ENCODE measurements at places on chromosomes 5 and 9.

DNA sequence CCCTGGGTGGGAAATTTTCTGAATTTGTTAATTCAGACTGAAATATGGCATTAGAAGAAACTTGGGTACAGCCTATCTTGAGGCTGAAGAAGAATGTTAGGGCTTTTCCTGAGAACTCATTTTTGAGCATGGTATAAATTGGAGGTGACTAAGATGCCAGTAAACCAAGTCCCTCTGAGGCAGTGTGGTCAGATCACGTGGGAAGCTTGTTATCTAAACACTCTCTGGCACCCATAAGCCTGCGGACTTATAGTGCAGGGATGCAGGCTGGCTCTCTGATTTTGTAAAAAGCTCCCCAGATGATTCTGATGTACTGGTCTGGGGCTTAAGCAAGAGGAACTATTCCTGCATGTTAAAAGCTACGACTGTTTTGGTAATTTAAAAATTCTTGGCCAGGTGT is 34.3 kb downstream of the MTMR12 start:
- peak; percentile 93 for DNase-seq

GRCh38 chr5:22938362-22938761 is 85.2 kb upstream of the CDH12 start:
- peak; percentile 1 for DNase-seq

DNA sequence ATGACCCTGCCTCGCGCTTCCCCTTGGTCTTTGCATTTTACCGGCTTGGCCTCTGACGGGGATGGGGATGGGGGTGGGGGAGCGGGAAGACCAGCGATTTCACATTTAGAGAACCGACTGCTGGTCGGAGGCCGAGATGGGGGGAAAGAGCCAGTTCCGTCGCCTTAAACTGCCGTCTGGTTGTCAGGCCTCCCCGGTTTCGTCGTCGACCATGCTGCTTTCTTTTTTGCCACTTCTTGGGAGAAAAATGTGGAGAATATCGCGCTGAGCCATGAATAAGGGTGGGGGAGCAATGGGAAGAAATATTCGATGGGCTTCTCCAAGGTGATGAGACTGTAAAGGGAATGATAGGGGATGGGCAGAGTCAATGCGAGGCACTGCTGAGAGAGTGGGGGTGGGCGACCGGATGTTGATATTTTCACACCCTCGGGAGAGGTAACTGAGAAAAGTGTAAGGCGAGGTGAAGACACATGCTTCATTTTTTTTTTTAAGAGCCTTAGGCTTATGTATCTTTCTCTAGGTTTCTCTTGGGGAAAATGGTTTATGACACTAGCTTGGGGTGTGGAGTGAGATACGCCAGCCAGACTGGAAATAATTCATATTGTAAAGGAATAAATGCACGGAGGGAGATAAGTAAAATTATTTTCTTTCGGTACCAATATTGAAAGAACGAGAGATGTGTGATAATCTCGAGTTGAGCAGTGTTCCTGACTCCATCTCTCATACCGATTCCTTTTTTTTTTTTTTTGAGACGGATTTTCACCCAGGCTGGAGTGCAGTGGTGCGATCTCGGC is 1.1 kb downstream of the KIF2A start:
- peak; percentile 48 for DNase-seq

- DNase-seq: no peak
Observed at GRCh38 chr9:99357575-99357974, 135.5 kb downstream of the SEC61B start.

GRCh38 chr5:32274548-32275395 is 38.0 kb downstream of the MTMR12 start:
- DNase-seq: peak; percentile 88

DNA sequence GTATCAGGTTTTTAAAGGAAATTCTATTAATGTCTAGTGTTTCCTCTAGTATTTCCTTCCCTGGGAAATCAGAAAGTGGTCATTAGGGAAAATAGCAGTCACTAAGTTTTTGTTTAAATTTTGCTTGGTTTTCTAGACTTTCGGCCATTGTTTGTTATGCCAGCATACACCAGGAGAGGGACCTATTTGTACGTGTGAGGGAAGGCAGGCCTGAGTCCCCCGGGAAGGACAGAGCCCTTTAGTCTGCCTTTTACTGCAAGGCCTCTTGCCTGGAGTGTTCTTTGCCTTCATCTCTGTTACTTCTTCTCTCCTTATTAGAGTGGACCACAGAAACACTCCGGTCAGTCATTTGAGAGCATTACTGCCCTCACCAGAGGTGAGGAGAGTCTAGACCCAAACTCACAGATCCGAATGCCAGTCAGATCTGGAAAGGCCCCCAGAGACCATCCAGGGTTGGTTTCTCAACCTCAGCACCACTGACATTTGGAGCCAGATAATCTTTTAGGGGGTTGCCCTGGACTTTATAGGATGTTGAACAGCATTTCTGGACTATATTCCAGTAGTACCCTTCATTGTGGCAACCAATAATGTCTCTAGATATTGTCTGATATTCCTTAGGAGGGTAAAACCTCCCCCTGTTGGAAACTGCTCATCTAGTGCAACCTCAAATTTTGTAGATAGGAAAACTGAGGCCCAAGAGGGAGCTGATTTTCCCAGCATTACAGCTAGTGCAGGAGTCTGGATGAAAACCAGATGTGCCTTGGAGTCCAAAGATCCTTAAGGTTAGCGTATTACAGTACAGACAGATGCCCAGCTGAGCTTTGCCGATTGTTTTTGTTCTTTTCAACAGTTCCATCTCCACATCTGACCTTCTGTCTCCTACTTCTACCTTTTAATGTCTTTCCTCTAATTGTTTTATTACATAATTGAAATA is 93.0 kb upstream of the NIPAL4 start:
- DNase-seq: peak; percentile 86

GRCh38 chr9:74496819-74497747 is at the start of gene RORB:
RORB (plus strand) TSS chr9:74497335; CDS start chr9:74497977, 642 bp downstream.
- DNase-seq: peak; percentile 63

- peak; percentile 98 for DNase-seq
Observed at GRCh38 chr5:72281764-72282499, 38.1 kb downstream of the MRPS27 start.

DNA sequence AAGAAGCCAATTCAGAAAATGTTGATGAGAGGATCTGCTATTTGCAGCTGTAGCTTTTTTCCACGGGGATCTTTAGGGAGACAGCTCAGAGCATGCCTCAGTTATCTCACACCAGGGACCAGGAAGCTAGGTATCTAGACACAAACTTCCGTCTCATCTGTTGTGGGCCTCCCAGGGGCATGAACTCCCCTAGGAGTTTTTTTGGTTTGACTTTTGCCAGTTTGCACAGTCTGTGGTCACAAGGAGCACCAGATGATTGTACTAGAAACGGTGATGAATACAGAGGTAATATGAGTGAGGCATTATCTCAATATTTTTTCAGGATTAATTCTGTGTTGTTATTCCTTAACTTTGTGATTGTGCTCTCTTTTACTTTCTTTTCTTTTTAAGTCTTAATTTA is 533.2 kb upstream of the SEMA6A start:
- no peak for DNase-seq

DNA sequence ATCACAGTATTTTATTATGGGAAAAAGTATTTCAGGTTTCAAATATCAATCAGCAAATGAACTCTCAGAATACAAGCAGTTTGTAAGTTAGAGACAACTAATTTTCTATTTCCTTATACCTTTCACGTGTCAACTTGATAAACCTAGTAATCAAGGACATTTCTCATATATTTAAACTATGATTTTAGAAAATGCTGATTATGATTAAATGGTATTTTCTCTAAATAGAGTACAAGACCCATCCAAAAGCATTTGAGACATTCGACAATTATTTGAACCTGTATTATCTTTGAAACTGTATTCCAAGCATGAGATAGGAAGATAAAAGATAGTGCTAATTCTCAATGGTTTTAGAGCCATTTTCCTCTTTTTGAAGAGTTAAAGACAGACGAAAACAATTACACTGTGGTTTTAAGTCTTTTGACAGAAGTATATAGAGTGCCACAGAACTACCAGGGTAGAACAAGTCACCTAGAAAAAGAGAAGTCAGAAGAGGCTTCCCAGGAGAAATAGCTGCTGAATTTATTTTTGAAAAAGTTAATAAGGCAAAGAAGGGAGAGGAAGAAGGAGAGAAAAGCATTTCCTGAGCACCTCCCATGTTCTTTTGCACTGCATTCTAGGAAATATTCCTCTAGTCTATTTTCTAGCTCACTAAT is 5.6 kb downstream of the MEIKIN start:
- DNase-seq: no peak

DNA sequence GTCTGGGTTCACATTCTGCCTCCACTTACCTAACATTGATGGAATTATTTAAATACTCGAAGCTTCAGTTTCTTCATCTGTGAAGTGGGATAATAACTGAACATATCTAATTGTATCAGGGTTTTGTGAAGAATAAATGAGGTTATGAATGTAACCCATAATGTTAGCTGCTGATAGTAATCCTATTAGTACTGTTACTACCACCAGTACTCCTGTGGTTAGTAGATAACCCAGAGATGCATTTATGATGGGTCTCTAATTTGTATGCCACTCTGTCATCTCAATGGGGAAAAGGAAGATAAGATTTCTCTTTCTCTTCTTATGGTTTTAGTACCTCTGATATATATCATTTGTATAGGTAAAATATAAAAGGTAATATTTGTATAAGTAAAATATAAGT is 16.0 kb downstream of the CPEB4 start:
- DNase-seq: no peak

- peak; percentile 56 for DNase-seq
Observed at GRCh38 chr5:125409234-125409860, 662.9 kb upstream of the ZNF608 start.

- DNase-seq: no peak
Observed at GRCh38 chr9:109158651-109159050, 8.4 kb downstream of the FRRS1L start.

- DNase-seq: peak; percentile 63
Observed at GRCh38 chr9:93207326-93207814, 23.4 kb downstream of the WNK2 start.

DNA sequence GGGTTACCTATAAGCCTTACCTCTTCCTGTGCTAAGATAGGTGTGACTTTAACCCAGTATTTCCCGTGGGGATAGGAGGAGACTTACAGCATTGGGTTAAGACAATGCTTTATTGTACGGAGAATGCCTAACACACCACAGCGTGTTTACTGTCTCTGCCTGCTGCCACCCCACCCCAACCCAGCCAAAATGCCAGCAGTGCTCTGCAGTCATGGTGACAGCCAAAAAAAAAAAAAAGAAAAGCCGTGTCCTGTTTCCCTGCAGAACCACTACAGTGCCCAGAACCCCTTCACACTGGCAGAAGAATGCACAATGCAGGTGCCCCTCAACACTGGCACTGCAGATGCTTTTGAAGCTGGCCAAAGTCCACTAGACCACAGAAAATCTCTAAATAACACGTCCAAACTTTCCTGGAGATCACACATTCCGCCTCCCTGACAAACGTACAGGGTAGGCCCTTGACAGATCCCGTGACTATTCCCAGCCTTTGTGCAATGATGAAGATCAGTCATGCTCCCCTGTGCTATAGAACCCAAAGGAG is 102.2 kb downstream of the SERINC5 start:
- DNase-seq: no peak

- DNase-seq: no peak
Observed at GRCh38 chr9:113712053-113712452, 164.1 kb upstream of the ZNF618 start.

DNA sequence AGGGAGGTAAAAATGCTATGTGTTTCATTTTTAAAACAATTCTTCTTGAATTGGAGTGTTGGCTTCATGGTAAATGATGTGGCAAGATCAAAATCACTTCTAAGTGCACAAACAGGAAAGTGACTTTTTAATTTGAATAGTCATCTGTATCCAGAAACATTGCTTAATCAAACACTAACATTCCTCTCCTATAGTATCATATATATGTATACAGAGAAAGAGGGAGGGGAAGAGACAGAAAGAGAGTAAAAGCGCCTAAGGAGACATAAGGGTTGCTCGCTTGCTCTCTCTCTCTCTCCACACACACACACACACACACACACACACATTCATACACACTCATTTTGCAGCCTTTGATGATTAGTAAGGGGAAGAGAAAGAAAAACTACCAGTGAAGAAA is 95.4 kb upstream of the PRDM9 start:
- DNase-seq: no peak

DNA sequence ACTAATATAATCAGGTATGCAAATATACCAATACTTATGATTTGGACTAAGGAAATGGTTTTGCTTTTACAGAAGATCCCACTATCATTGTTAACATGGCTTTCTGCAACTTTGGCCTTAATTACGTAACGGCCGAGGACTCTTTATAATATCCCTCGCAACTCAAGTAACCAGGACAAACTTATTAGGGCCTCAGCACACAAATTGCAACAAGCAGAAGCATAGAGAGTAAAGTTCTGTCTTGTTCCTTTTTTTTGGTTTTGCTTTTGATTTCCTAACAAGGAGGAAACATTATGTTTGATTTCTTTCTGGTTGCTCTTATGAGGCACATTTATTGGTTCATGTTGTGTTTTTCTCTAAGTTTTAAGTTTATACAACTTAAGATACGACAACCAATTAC is 60.4 kb downstream of the RORB start:
- no peak for DNase-seq

DNA sequence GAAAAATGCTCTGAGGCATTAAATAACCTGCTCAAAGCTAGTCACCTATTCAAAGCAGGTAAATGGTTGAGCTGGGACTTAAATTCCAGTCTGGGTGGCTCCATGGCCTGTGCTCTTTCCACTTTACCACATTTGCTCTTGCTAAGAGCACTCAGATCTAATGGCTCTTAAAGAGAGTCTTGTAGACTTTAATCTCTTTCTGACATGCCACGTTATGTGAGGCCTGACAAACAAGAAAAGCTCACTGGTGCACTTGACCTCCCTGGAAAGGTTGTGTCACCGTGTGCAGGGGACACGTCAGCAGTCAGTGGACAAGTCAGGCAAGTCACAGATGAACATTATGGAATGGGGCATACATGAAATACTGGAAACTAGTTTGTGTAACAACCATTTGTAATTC is 129.9 kb upstream of the RPS23 start:
- DNase-seq: no peak

- no peak for DNase-seq
Observed at GRCh38 chr5:138655530-138656190, 80.5 kb upstream of the HSPA9 start.

- no peak for DNase-seq
Observed at GRCh38 chr5:77847814-77848290, 71.7 kb upstream of the TBCA start.

- peak; percentile 80 for DNase-seq
Observed at GRCh38 chr5:116574367-116575325, at the start of gene SEMA6A. SEMA6A (minus strand) TSS chr5:116574823; CDS start chr5:116504944, 69,879 bp downstream.

- no peak for DNase-seq
Observed at GRCh38 chr5:112372543-112372942, 46.5 kb downstream of the EPB41L4A start.

DNA sequence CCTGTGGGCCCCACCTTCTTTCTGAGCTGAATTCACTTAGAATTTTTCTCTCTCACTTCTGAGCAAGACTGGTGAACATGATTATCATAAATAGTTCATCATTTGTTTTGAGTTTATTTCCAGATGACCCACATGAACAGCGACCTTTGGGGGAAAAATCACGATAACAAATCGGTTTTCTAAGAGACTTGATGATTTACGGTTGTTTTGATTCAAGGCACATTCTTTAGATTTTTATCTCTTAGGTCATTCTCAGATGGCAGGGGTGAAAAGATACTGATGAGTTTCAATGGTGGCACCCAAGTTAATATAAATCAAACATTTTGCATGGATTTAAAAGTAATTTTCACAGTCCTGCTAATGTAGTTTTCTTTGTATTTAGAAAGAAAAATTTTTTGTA is 95.1 kb downstream of the DMXL1 start:
- DNase-seq: peak; percentile 30

GRCh38 chr5:38509185-38509584 is 47.3 kb downstream of the LIFR start:
- peak; percentile 52 for DNase-seq
